ENCODE measurements at places on chromosomes 2 and 18.

DNA sequence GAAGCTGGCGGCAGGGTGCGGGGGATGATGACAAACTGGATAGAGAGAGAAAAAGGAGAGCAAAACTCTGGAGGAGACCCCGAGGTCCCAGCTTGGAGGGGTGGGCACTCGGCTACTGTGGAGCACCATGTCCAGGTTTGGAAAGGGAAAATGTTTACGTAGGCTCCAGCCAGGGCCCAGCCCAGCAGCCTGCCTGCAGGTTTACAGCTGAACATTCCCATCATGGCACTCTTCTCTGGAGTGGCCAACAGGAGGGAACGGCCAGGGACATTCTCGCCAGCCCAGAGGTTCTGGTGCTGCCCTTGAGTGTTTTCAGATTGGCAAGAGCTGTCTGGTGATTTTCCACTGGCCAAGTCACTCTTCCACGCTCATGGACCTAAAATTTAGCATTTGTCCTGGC is 262.9 kb upstream of the TCF4 start:
- DNase-seq: no peak

GRCh38 chr2:214311031-214311533 is 99.8 kb upstream of the VWC2L start:
- DNase-seq: no peak

- DNase-seq: no peak
These were observed at the start of gene TCF4 for GRCh38 chr18:55588111-55588869. TSS of gene TCF4 (minus strand) at chr18:55588192. CDS start at chr18:55587116, 1,076 bp downstream.

- no peak for DNase-seq
These were observed 126.8 kb downstream of the GLI2 start for GRCh38 chr2:120862201-120863060.

DNA sequence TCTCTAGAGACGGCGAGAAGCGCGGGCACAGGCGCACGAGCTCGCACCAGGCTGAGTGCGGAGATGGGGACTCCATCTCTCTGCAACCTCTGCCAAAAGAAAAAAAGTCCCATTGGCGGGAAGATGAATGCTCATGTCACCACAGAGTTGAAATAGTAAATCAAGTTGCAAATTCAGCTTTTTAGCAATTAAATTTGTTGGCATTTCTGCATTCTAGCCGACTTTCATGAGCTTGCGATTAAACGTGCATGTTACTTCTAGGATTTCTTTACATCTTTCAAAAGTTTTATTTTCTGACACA is 588 bp downstream of the CHAC2 start:
- DNase-seq: no peak

GRCh38 chr2:236503100-236503499 is 66.5 kb upstream of the ACKR3 start:
- DNase-seq: no peak

GRCh38 chr2:145875016-145875415 is 1355.1 kb upstream of the ZEB2 start:
- no peak for DNase-seq

Measured in activated T-cell treated with anti-CD3 and anti-CD28 coated beads for 24 hours (primary cell).